ENCODE measurements at places on chromosomes 7 and 10.

DNA sequence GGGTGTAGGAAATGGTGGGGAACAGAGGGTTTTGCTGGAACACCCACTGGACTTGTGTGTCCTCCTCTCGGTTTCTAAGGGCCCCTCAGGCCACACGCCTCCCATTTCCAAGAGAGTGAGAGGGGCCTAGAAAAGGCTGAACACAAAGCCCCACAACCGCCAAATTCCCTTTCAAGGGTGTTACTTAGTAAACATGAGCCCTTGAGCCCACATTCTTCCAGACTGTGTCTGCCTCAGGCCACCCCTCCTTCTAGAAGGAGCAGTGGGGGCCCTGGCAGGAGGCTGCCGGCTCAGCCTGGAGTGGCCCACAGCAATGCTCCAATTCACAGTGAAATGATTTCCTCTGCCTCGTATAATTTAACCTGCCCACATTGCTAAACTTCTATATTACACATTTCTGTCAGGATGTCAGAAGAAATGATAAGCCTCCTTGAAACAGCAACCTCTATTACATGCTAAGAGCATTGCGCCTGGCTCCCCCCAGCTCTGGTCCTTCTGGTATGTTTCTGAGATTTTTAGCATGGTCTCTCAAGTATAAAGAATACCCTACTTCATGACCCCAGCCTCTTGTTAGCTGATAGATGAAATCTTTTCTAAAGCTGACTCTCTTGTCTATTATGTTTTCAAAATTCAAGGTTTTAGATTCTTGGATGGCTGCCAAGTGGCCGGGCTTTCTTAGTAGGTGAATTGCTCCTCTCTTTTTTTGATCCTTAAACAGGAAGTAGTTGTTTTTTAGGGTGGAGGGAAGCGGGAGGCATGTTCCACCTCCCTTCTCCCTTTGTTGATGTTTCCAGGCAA lies 673.9 kb upstream of the GALNT17 start:
- DNase-seq = no peak

- peak; percentile 23 for DNase-seq
Observed at GRCh38 chr10:43292755-43293676, 26.2 kb upstream of the RASGEF1A start.

- DNase-seq = no peak
Observed at GRCh38 chr10:89368129-89368528, 9.7 kb upstream of the IFIT1B start.

DNA sequence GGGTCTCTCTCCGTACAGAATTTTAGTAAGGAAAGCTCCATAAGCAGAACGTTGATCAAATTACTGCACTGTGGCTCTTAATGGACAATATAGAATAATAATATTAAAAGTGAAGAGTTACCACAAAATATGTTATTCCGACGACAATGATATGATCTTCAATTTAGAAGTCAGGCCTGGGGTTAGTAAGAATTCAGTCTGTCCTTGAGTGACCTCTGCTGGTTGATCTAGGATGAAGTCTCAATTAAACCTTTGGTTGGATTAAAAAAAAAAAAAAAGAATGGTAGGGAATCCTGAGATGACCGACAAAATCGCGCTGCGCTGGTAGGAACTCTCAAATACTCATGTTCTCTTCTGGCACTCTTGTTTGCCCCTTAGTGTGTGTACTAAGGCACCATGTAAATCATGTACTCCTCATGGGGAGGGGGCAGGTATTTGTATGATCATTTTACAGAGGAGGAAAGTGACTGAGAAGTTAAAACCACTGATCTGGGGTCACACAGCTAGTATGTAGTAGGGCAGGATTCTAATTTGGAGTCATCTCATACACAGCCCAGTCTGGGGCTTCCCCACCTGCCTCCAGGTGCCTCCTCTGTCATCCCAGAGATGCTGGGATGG lies 161.3 kb upstream of the NPVF start:
- DNase-seq = no peak

DNA sequence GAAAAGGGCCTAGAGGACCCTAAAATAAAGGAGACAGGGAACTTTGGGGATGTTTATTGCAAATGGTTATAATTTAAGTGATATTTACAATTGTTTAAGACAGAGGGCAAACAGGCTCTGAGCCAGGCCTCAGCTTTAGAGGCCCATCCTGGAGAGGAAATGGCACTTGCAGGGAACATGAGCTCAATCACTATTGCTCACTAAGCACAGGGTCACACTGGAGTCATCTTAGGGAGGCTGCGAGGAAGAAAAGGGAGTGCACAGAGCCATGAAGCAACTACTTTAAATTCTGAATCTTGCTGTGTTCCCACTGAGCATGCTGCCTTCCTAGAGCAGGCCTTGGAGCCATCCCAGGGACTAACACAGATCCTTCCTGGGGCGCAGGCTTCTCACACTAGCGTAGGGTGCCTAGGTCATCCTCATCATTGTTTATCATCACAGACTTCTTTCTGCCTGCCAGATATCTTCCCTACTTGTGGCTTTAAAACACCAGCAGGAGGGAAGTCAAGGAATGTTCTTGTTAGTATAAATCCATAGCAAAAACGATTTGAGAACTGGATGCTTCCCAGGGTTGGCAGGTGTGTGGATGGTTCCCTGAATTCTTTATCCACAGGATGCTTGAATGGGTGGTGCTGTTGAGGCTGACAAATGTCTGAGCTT lies 12.7 kb upstream of the DNAJB12 start:
- no peak for DNase-seq

- DNase-seq = no peak
Observed at GRCh38 chr7:4470246-4470645, 211.8 kb upstream of the FOXK1 start.

DNA sequence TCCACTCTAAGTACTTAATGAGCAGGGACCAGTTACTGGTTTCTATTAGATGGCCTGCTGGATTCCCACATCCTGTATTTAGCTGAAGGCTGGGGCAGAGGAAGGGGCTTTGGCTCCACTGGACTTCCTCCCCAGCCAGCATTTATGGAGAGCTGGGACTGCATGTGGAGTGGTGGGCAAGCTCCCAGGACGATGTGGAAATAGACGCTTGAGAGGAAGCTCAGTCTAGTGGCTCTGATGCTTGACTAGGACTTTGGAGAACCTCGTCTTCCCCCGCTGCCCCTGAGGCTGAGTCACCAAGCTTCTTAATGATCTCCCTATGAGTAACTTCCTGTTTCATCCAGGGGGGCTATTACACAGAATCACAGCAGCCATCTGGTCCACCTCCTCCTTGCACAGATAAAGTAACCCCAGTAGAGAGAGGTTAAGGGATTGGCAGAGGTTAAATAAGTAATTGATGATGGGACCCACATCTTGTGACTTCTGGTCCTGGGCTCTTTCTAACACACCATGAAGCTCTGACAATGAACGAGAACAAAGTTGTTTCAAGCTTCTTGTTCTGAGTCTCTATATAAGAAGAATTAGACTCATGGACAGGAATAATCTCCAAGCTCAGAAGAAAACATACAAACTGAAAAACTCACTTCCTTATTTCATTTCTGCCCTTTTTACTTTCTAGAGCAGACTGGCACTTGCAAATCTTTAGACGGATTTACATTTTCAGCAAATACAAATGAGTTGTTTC lies 126.2 kb downstream of the PRPF18 start:
- peak; percentile 94 for DNase-seq

DNA sequence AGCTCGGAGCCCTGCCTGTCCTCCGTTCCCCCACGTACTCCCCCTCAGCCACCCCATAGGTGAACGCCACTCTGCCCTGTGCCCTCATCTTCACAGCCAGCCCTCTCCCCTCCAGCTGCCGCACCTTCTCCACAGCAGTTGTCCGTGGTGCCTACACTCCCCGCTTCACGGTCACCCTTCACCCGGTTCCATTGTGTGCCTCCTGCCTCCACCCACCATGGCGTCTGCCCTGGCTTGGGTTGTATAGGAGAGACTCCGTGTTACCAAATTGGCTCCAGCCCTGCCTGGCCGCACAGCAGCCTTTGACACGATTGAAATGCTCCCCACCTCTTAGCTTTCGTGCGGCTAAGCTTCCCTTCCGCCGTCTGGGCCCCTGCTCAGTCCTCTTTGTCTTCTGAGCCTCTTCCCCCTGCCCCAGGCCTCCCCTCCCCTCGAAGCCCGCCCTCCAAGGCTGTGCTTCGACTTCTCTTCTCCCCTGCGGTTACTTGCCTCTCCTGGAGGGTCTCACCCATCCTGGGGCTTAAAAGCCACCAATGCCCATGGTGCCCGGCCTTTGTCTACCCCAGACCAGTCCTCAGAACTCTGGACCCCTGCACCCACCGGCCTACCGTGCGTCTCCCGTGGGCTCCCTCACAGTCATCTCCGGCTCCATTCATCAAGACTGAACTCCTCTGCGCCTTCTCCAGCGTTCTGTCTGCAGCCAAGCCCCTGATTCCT lies 18.5 kb upstream of the NODAL start:
- DNase-seq = no peak

DNA sequence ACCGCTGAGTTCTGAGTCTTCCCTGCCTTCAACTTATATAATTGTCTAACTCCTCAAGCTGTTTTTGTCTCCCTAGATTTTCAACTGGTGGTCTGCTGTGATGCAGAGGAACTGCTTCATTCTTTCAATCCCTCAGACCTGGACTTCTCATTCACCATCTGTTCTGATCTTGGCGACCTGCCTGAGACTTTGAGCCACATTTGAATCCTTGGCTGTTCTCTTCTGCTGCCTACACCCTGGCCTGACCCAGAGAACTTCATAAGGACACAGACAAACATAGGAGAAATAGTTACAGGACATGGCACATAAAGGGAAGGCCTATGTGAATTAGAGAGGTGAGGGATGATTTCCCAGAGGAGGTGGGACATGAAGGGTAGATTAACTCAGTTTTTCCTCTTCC lies 326.7 kb downstream of the PTEN start:
- DNase-seq = no peak

GRCh38 chr10:96395931-96396877 lies 37.4 kb upstream of the OPALIN start:
- DNase-seq = peak; percentile 52

DNA sequence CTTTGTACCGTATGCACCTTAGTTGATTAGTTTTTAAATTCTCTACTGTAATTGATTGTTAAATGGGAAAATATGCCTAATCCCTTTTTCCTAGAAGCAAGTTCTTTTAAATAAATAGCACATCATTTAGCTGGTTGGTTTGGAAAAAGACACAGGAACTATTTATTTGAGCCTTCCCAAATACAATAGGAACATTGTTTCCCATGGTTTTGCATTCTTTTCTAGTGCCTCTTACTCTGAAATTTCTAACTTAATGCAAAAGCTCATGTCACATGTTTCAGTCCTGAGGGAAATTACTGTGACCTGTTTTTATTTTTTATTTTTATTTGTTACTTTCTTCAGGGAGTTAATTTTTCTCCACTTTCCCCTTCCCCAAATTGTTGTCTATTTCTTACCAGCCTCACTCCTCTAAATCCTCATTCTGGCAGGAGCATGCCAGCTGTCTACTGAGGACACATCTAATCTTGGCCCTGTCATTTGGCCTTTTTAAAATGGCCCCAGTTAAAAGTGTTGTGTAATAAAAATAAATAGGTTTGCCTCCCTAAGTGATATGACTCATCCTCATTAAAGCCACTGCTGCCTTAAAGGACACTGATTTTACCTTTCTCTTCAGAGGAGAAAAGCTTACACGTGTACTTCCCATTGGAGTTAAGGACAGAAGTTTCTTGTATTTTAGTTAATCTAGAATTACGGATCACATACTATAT lies 94.5 kb downstream of the PPP1R3A start:
- DNase-seq = no peak

DNA sequence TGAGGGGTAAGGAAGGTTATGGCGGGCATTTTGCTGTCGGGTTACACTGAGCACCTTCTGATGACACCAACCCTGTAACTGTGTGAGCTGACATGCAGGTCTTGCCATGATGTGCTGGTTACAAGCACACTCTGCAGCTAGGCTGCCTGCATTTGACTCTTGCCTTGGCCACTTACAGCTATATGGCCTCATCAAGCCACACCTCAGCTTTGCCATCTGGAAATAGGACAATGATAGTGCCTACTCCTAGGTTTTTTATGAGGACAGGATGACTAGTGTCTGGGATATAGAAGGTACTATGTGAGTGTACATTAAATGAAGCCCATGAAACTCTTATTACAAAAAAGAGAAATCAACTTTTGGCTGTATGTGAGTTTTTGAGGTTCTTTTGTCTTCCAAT lies 58.0 kb downstream of the AKR1B1 start:
- no peak for DNase-seq

- peak; percentile 49 for DNase-seq
Observed at GRCh38 chr10:91891125-91892001, 17.9 kb downstream of the FGFBP3 start.

- no peak for DNase-seq
Observed at GRCh38 chr7:43588477-43589132, 5.7 kb downstream of the STK17A start.

GRCh38 chr10:86522510-86522855 lies 891 bp upstream of the WAPL start:
- DNase-seq = peak; percentile 22

DNA sequence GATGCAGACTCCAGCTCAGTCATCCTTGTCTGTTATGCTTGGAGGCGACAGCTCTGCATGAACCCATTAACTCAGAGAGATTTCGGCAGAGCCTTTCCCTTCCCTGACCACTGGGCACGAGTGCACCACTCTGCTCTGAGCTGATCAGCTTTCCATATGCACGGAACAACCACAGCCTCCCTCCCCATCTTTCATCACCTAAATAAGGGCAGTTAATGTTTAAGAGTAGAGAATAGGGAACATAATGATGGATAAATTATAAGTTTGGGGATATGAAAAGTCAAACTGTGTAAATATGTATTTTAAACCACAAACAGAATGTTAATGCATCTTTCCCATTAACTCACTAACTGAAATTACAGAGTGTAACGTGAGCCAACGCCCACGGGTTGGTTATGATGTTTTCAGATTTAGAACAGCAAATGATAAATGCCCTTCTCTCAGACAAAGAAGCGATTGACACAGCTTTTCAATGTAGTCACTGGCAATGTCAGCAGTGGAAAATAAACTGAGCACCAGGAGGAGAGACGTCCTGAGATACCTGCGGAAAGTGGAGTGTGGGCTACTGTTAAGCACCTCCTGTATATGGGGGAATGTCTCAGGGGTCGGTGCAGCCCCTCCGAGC lies 658.2 kb downstream of the LRMDA start:
- DNase-seq = no peak

GRCh38 chr7:974172-974571 lies 1.2 kb downstream of the COX19 start:
- DNase-seq = no peak

GRCh38 chr10:4830551-4830950 lies 4.5 kb downstream of the AKR1E2 start:
- no peak for DNase-seq

DNA sequence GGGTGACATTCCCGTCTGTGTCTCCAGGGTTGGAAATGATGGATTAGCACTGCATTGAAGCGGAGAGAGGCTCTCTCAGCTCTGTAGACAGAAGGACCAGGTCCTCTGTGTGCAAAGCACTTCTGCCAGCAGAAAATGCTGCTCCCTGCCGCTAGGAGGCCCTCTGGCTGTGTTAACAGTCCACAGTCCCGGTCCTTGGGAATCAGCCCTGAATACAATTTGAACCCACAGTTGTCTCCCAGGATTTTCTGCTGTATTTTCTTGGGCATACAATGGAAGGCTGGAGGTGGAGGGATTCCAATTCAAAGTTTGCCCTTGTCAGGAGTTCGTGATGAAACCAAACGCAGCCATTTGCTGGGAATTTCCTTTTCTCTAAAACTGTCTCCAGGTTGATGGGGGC lies 205.2 kb downstream of the GLRX3 start:
- DNase-seq = no peak
